ENCODE measurements at places on chromosomes 4 and X.

DNA sequence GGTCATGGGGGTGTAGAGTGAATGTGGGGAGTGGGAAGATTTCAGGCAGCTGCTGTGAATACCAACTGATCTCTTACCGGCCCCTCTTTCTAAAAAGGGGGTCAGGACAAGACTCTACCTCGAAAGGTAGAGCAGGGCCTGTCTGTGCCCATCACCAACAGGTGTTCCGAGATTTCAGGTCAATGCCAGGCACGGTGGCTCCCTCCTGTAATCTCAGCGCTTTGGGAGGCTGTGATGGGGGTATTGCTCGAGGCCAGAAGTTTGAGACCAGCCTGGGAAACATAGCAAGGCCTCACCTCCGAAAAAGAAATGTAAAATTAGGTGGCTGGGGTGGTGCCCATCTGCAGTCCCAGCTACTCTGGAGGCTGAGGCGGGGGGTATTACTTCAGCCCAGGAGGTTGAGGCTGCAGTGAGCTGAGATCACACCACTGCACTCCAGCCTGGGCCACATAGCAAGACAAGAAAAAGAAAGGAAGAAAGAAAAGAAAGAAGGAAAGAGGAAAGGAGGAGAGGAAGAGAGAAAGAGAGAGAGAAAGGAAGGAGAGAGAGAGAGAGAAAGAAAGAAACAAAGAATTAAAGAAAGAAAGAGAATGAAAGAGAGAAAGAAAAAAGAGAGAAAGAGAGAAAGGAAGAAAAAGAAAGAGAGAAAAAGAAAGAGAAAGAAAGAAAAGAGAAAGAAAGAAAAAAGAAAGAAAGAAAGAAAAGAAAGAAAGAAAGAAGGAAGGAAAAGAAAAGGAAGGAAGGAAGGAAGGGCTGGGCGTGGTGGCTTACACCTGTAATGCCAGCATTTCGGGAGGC is 50.1 kb downstream of the CRLF2 start:
- no peak for DNase-seq

DNA sequence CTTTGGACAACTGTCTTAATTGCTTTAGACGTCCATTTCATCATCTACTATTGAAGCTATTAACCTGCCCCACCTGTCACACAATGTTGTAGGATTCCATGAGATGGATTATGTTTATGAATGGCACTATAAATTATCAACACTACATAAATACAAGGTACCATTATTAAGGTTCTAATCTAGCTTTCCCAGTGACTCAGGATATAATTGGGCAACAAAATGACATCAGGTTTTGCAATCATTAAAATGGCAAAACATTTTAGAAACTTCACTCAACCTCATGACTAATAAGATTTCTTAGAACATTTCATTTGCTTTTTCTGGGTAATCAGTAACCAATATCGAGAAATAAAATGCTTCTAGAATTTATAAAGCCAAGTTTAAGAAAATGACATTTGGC is 9.2 kb downstream of the HOPX start:
- no peak for DNase-seq

DNA sequence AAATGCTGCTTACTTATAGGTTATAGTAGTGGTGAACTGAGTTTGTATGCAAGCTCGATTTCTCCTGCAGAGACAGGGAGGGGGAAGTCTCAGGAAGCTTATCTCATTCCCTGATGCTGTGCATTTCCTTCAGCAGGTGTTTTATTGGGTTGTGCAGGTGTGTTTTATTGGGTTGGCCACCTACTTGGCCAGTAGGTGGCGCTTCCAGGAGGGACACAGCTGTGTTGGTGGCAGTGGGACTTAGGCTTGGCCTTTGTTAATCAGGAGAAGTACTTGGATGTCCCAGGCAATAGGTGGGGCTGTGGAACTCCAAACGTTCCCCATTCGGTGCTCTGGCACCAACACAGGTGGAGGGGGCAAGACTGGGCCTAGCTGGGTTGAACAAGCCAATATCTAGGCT is 196.0 kb upstream of the DCAF8L1 start:
- no peak for DNase-seq

DNA sequence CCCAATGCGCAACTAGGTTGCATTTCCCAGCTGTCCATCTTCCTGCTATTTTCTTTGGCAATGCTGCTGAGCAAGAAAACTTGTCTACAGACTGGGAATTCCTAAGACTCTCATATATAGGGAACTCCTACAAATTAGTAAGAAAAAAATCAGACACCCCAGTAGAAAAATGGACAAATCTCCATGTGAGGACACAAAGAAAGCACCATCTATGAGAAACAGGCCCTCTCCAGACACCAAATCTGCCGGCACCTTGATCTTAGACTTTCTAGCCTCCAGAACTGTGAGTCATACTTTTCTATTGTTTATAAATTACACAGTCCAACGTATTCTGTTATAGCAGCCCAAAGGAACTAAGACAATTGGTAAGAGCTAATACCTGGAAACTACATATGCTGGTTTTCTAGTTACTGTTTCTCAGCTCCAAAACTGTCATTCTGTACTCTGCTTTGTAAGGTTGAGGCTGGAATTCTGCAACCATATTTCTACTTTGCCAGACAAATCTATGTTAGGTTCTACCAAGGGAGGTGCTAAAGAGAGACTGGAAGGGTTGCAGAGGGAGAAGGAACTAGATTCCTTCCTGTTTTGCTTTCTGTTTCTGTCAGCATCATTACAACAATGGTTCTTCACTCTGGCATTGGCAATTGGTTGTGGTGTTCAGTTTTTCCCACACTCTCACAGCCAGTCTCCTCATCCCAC is 35.7 kb upstream of the FAM241A start:
- DNase-seq = no peak

DNA sequence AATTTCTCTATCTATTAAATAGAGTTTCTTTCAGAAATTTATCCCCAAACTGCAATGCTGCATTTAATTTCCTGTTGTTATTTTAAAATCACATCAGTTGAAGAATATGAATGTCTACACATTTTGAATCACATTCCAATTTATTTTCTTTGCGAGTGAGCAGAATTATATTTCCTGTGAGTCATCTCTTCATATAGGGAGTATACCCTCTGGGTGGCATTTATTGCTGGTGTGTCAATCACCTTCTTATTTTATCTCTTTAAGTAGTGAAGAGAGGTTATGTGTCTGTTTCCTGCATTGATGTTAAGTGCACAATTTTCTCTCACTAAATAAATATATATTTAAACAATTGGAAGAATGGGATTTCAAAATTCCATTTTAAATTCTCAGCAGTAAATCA is 511.0 kb upstream of the ATOH1 start:
- no peak for DNase-seq

DNA sequence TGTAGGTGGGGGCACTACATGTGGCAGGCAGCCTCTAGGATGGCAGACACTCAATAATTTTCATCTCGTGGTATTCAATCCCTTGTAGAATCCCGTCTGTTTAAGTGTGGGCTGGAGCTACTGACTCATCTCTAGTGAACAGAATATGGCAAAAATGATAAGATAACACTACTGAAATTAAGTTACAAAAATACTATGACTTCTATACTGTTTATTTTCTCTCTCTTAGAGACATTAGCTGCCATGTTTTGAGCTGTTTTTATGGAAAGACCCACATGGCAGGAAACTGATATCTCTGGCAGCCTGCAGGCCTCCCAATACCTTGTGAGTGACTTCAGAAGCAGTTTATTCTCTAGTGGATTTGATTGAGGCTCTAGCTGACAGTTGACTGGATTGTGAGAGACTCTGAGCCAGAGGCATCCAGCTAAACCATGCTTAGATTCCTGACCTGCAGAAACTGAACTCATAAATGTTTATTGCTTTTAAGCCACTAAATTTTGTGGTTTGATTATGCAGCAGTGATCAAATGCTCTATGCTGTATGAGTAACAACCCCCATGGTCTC is 298.8 kb upstream of the CTSO start:
- no peak for DNase-seq

DNA sequence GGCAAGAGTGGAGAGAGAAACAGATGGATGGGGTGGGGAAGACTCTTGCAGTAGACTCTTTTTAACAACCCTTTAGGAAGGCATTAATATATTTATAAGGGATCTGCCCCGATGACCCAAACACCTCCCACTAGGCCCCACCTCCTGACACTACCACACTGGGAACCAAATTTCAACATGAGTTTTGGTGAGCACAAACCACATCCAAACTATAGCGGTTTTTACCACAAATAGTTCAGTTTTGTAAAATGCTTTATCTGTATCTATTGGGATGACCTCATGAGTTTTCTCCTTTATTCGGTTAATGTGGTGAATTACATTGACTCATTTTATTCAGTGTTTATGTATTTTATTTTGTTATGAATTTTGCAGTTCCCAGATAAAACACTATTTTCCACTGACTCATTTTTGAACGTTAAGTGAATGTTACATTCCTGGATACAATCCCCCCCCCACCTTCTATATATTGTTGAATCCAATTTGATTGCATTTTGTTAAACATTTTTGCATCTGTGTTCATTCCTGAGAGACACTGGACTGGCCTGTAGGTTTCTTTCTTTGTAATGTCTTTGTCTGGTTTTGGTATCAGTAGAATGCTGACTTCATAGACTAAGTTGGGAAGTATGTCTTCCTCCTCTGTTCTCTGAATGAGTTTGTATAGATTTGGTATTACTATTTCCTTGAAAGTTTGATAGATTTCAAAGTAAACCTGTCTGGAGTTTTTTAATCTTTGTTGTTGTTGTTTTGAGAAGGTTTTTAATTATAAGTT is 13.9 kb upstream of the CPLX1 start:
- no peak for DNase-seq

GRCh38 chr4:110159541-110159940 is 38.9 kb downstream of the ELOVL6 start:
- no peak for DNase-seq

DNA sequence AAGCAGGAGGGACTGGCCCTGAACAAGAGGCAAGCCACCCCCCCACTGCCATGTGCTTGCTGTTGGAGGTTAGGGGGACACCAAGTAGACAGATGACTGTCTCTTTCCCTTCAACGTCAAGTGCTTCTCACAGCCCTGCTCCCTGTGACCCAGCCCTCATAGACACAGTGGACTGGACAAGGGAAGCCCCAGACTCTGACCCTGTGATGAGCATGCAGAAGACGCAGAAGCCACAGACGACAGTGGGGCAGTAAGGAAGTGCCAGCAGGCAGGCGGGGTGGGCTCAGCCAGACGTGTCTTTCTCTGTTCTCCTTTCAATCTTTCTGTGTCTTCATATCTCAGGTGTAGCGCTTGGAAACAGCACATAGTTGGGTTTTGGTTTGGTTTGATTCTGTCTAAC is 2.4 kb upstream of the L1CAM start:
- DNase-seq = no peak

- DNase-seq = no peak
These were observed 158.1 kb downstream of the ATP10D start for GRCh38 chr4:47642985-47643760.

DNA sequence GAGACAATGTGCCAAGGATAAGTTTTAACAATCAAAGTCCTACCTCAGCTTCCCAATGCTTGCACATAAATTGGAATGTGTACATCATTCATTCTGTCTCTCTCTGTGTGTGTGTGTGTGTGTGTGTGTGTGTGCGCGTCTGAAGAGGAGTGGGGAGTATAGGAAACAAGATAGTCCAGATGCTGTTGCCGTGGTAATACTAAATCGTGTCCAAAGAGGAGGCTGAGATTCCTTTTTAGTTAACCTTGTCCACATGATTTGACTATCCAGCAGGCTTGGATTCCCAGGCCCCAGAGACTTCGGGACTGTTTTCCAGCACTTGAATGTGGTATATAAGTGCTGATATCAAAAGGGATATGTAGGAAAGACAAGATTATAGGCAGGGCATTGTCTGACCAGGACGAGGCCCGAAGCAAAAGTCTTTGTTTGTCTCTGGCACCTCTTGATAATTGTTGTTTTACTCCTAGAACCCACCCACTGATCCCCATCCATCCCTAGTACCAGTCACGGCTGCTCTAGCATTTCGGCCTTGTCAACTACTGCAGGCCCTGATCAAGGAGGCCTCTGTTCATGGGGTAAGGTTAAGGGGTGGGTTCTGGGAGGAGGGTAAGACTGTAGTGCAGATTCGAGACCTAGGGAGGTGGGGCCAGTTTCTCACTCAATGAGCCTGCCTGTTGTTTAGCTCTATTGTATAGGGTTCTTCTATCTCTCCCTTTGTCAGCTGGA is 3.9 kb downstream of the PLP1 start:
- DNase-seq = no peak
